ENCODE measurements at places on chromosomes 4 and X.

DNA sequence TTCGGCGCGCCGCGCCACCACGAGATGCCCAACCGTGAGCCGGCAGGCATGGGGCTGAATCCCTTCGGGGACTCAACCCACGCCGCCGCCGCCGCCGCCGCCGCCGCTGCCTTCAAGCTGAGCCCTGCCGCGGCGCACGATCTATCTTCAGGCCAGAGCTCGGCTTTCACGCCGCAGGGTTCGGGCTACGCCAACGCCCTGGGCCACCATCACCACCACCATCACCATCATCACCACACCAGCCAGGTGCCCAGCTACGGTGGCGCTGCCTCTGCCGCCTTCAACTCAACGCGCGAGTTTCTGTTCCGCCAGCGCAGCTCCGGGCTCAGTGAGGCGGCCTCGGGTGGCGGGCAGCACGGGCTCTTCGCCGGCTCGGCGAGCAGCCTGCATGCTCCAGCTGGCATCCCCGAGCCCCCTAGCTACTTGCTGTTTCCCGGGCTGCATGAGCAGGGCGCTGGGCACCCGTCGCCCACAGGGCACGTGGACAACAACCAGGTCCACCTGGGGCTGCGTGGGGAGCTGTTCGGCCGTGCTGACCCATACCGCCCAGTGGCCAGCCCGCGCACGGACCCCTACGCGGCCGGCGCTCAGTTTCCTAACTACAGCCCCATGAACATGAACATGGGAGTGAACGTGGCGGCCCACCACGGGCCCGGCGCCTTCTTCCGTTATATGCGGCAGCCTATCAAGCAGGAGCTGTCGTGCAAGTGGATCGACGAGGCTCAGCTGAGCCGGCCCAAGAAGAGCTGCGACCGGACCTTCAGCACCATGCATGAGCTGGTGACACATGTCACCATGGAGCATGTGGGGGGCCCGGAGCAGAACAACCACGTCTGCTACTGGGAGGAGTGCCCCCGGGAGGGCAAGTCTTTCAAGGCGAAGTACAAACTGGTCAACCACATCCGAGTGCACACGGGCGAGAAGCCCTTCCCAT lies 1.1 kb downstream of the ZIC3 start:
- DNase-seq: no peak

GRCh38 chrX:41108463-41109205 lies 23.4 kb downstream of the USP9X start:
- DNase-seq: no peak

DNA sequence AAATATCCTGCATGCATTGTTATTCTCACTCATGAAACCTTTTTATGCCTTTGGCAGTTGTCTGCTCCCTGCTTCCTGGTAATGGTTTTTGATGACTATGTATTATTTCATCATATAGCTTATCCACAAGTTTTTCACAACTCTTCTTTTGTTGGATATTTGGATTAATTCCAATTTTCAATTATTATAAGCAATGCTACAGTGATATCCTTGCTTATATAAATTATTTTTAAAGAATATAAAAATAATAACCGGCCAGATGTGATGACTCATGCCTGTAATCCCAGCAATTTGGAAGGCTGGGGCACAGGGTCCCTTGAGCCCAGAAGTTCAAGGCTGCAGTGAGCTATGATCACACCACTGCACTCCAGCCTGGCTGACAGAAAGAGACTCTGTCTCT lies 47.0 kb downstream of the ASIC5 start:
- DNase-seq: no peak

DNA sequence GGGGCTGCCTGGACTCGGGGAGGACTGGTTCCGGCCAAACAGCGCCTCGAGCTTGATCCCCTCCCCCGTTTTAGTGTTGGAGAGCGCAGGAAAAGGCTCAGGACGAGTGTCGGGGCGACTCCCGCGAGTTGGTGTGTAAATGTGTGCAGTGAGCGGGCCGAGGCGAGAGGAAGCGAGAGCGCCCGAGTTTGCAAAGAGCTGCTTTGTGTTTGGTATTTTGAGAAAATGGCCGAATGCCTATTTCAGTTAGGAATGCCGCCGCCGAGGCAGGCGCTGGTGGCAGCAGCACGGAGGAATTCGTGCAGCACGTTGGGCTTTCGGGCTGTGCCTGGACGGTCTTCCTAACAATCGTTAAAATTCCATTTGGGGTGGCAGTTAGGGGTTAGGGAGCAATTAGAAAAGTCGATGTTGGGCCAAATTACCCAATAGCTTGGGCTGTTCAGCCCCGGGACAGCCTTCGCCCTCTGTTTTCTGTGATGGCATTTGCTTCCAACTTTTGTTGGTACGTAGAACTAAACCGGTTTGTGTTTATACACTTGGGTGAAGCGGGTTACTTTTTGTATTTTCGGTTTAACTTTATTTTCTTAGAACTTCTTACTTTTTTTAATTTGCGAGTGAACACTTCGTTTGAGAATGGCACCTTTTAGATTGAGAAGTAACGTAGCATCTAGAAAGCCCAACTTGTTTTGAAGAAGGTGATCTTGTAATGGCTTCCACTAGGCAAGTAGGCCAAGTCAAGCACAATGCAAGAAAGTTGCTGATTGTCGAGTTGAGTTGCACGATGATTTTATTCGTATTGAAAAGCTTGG lies 1.6 kb downstream of the REST start:
- DNase-seq: peak; percentile 58

GRCh38 chrX:48785540-48786214 lies 713 bp upstream of the GATA1 start:
- DNase-seq: no peak

DNA sequence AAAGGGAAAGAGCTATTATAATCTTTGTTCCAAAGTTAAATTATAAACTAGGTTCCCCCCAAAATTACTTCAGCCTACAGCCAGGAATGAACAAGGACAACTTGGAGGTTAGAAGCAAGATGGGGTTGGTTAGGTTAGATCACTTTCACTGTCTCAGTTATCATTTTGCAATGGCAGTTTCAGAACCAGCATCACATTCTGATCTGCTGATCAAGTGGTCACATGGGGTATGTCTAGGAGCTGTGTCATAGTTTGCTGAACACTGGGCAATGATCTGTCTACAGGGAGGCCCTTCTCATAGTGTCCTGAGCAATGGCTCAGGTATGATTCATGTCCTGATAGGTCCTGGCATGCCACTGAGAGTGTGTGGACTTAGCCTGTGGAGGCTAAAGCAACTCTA lies 41.6 kb upstream of the XIAP start:
- no peak for DNase-seq

GRCh38 chr4:3065551-3065950 lies 8.8 kb downstream of the HTT-AS start:
- DNase-seq: no peak

- DNase-seq: no peak
These were observed 240.3 kb upstream of the NDST3 start for GRCh38 chr4:117793845-117794480.

DNA sequence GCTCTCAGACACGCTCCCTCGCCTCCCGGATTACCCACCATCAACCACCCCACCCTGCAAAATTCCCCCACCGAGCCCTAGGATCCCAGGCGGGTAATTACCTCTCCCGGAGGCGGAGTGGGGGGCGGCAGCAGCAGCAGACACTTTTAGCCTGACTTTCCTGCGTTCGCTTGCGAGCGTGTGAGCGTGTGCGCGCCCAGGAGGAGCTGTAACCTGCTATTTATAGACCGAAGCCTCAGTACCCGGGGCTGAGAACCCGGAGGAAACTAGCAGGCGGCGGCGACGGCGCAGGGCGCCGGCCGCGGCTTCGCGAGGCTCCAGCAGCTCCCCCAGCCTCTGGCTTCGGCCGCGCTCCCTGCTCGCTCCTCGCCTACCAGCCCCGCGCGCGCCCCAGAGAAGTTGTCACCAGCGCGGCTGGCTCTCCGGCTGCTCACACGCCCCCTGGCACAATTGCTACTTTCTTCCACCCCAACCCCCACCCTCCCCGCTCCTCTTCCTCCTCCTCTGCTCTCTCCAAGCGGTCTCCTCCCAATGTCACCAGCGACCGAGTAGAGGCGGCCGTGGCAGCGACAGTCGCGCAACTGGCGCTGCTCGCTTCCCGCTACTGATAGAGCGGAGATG lies at the start of gene INPP4B:
Gene INPP4B (minus strand): TSS at position 194 of the 621 bp plus-strand sequence.
- peak; percentile 26 for DNase-seq

DNA sequence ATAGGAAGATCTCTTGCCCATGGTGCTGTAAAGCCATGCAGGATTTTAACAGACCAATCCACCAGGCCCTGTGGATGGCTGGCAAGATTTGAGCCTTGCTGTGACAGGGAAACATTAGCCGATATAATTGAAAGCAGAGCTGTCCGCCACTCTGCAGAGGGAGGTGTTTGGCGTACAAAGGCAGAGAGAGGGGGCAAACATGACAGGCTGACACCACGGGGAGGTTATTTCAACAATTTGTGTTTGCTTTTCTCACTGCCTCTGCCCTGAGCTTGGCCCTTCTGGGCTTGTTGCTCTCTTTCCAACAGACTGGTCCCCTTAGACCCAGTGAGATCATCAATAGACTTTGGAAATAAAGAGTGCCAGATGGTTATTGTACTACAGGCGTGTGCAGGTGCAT lies 59.4 kb downstream of the CLNK start:
- no peak for DNase-seq

DNA sequence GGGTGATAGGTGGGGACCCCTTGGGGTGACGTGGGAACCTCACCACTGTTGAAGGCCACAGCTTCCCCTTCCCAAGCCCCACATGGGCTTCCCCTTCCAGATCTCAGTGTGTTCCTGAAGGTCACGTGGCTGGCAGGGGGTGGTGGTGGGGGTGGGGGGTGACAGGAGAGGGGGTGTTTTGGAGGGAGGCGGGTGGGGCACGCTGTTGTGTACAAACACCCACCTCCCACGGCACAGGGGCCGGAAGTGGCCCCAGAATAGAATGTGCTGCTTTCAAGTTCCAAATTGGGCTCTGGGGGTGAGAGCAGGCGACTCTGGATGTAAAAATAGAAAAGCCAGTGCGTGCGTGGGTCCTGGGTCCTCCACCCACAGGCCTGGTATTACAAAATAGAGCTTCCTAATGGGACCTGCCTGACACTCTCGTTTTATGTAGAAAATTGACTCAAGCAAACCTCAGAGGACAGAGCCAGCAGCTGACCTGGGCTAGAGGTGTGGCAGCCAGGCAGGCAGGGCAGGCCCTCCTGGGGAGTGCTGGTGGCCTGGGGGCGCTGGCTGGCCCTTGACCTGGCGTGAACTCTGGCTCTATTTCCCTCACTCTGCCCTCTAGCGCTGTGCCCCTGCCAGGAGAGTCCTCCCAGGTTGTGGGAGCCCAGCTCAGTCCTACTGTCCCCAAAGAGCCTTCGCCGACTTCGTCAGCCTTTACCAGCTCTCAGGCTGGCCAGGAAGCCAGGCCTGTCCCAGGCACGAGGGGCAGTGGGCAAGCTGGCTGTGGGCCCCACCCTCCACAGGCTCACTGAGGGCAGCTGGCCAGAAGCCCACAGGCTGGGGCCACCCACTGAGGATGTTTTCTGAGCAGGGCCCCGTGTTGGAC lies 5.4 kb upstream of the SH3BP2 start:
- peak; percentile 63 for DNase-seq

DNA sequence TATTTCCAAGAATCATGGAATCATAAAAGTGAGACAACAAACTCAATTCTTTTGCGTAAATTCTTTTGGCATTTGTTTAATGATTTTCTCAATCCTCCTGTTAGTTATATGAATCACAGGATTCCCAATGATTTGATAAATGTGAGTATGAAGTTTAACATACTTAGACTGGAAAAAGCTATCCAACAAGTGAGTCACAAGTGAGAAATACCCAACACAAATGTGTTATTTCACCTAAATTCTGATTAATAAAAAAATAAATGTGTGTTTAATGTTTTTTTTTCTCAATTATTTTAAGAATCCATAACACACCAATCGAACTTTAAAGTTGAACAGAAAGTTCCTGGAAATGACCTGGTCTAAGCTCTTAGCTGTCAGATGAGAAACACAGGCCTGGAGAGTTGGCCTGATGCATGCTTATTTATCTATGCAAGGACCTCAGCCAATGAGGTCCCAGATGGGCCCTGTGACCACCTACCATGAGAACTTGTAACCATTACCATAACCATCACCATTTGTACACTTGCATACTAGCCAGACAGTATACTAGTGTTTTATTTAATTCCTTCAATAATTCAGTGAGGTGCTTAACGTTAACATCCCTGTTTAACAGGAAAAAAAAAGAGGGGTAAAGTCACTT lies 386.7 kb downstream of the SPRY1 start:
- no peak for DNase-seq

DNA sequence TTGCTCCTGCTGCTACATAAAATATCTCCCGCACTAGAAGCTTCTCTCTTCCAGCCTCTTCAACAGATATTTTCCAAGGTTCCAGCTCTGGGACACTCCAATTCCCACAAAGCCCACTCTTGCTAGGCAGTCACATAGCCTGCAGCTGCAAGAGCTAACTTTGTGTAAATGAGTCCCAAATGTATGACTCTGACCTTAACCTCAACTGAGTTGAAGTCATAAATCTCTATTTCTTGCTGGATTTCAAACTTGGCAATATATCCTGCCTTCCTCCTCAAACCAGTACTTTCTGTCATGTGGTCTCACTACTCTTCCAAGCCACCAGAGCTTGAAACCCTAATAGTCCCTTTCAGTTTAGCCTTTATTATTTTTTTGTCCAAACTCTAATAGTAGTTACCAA lies 315.4 kb upstream of the GRIA3 start:
- DNase-seq: no peak
